Activated T-helper 9 cell treated with anti-CD3 and anti-CD28 coated beads, Interleukin-2, amount 50 U/mL, for 16 hours (primary cell): ENCODE measurements at places on chromosomes 2 and 18.
A peak's percentile ranks its signal among the peaks of the same experiment; 100 is the strongest.

DNA sequence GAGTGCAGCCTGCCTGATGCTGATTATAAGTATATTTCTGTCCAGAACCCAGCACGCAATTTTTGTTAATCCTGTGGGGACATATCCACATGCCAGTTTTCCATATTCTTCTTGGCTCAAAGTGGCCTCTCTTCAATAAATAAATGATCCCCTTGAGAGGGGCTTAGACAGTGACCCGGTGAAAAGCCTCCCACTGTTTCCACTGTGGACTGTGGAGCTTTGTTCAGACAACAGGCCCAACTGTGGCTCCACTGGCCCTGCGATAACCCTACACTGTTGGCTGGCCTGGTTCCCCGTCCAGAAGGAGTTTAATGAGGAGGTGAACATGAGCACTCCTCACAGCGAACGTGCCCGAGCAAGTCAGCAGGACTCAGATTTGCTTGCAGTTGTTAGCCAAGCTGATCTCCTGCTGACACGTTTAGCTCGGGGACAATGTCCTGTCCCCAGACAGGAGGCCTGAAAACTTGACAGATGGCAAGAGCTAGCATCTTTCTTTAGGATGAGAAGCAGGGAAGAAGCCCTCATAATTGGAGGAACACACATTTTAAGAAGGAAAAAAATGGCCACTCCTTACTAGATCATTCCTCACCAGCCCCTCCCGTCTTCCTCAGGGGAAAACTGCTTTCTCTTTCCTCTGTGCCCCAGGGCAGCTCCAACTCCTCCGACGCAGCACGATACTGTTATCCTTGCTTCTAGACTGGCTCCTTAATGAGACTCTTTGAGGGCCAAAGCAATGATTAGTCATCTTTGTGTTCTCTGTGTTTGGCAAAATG lies 20.0 kb upstream of the MTCL1 start:
- no peak for DNase-seq

DNA sequence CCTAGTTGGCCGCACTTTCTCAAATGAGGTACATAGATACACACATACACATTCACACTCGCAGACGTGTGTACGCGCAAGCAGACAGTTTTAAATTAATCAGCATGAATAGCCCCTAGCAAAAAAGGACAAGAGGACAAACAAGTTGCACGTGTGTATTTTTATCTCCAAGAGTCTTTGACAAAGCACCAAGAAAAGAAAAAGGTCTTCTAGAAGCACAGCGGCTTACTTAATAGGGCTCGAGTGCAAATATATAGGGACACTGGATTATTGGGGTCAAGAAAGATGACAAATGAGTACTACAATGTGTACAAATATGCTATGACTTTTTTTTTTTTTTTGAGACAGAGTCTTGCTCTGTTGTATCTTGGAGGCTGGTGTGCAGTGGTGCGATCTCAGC lies 1.7 kb upstream of the BCL2 start:
- DNase-seq, result no peak

DNA sequence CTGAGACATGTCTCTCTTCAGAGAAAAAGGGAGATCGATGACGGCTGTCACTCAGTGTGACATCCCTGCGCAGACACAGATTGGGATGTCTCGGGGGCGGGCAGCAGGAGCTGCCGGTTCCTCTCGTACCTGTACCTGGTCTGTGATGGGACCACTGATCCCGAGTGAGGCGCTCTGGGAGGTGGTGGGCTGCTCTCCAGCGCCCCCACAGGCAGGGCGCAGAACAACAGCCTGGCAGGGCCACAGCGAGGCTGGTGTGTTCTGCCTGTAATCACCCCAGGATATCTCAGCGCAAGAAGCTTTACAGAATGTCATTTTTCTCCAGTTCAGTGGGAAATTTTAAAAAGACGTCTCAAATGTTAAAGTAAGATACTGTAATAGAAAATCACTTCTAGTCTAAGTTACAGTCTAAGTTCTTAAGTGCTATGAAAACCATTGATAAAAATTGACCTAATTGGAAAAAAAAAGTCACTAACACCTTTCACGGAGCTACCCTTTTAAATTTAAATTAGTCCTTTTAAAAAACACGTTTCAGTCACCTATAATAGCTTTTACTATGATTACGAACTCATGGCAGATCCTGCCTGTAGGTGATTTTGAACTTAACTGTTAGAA lies 189.8 kb downstream of the SNTG2 start:
- peak; percentile 28 for DNase-seq

GRCh38 chr2:45330637-45331409 lies 280.2 kb downstream of the SRBD1 start:
- no peak for DNase-seq

GRCh38 chr2:206958261-206958660 lies 18.9 kb downstream of the CPO start:
- DNase-seq, result no peak

DNA sequence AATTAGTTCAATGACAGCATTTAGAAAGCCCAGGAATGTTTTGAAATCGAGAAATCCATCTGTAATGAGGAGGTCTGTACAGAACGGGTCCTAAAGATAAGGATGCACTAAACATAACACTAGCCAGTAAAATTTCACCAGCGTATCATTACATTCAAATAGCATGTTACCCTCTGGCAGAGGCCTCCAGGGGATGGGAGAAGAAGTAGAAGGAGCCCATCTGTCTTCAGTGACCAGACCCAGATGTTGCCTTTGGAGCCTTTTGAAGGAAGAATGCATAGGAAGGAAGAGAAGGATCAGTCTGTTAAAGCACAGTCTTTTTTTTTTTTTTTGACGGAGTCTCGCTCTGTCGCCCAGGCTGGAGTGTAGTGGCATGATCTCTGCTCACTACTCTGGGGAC lies 86.1 kb upstream of the BCL2L11 start:
- DNase-seq, result no peak

DNA sequence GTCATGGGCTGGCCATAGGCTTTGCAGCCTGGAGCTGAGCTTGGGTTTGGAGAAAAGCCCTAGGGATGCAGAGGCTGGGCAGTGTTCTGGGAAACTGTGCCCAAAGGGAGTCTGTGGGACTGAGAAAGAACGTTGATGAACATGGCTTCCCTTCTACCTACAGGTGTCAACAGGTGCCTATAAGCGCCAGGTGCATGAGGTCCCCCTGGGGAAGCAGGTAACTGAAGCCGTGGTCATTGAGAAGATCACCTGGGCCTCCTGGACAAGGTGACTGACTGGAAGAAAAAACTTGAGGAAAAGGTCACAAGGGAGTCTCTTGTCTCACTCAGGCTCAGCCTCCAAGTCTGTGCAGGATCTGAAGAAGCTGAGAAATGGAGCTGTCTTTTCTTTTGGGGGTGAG lies 83.4 kb downstream of the RTN4 start:
- no peak for DNase-seq

DNA sequence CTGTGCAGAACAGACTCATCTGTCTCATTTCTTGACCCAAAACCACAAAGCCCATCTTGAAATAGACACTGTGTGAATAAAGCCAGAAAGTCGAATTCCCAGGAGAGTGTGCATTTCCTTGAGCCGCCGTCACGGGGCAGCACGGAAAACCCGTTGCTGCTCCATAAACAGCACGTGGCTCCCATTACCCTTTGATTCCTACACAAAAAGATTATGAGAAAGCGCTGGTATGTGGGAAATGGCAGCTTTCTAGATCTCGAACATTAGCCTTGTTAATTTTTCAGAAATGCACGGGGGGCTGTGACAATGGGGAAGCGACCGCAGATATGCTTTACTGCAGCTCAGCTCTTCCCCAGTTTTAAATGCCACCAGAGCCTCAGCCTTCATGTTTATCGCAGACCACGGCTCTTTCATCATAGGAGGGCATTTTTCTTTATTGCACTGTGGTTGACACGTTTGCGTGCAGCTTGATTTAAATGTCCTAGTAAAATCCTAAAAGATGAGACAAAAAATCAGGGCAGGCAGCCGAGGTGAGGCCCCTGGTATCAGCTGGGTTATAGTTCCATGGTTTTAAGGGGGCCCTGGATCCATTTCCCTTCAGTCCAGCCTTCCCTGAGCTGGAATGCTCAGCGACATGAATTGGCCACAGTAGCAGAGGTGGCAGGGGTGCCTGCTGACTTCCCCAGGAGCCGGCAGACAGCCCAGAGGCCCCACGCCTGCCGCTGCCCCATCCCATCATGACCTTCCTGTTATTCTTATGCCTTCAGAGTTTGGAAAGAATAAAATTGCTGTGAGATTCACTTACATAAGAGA lies 249.3 kb downstream of the NDUFA10 start:
- DNase-seq, result no peak

DNA sequence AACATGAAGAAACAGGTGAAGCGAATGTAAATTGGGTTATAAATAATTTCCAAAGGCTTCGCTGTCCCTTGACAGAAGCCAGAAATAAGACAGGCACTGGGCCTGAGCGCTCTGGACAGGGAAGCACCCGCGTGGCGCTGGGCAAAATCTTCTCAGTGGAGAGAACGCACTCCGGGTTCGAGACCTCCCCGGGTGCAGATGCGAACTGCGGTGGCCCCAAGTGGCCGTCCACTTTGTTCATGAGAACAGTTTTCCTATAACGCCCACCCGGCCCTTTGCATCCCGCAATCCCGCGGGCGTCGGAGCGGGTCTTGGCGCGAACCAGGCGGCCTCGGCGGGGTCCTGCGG lies 651 bp upstream of the DPYSL5 start:
- no peak for DNase-seq

DNA sequence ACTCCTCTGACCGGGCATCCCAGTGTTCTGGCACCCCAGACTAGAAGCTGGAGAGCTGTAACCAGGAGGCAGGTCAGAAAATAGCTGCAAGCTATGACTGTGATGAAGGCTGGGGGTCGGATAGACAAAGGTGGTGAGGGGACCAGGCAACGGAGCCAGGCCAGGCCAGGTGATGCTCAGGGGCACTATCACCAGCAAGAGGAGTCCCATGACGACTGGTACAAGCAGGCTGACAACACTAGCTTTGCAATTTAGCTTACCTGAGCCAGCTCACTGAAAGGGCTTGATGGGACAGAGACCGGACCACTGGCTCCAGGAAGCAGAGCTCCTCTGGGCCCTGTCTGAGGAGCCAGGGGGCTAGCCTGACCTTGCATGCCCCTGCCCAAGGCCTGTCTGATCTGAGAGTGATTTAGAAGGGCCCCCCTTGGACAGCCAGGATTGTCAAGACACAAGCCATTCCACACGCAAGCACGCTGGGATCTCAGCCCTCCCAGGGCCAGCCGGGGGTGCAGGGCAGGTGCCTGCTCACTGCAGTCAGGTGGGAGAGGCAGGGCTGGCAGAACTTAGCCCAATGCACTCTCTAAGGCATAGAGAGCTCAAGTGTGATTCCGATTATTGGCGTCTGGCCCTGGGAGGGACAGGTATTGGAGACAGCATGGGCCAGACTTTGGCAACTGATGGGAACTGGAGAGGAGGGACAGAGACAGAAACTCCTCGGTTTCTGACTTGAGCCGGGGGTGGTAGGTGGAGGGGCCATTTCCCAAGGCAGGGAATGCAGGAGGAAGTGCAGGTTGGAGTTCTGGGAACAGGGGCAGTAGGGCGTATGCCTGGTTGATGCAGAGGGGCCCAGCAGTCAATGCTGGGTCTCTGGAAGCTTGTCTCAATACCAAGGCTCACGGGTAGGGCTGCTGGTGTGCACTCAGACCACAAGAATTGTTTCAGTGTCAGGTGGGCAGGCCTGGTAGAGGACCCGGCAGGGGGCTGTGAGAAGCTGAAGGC lies 47.7 kb downstream of the MYO7B start:
- DNase-seq, result no peak

GRCh38 chr2:19801367-19802080 lies 100.3 kb downstream of the TTC32 start:
- DNase-seq, result no peak

- no peak for DNase-seq
These were observed 13.2 kb downstream of the ATG16L1 start for GRCh38 chr2:233264667-233265066.

DNA sequence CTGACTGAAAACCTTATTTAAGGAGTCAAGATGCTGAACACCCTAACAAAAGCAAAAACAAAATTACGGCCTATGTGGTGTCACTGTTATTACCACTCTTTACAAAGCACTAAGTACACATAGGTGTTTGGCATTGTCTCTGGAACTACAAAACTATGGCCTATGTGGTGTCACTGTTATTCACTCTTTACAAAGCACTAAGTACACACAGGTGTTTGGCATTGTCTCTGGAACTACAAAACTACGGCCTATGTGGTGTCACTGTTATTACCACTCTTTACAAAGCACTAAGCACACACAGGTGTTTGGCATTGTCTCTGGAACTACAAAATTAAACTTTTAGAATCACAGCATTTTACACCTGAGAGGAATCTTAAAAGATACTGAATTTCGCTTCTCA lies 47.4 kb downstream of the SLC35F5 start:
- no peak for DNase-seq

- no peak for DNase-seq
These were observed 28.3 kb downstream of the DRC1 start for GRCh38 chr2:26429779-26430578.

DNA sequence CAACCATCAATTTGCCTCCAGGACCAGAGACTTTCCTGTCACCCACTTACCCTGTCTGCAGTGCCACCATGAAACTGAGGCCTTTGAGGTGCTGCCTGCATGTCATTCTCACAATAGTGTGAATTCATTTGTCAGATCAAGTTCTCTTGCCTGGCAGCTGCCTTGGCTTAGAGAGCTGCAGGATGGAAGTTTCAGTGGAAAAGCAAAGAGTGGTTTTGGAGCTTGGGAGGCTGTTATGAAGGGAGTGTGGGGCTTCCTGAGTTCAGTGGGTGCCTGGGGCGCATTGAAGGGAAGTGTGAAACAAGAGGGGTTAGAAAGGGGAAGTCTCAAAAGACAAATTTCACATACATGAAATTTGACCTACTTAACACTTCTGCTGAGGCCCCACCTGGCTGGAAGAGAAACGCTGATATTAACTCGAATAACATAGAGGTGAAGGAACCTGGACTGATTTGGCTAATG lies 7.9 kb upstream of the LBH start:
- DNase-seq, result no peak

- DNase-seq, result no peak
These were observed 16.4 kb downstream of the GEMIN6 start for GRCh38 chr2:38794235-38794946.

DNA sequence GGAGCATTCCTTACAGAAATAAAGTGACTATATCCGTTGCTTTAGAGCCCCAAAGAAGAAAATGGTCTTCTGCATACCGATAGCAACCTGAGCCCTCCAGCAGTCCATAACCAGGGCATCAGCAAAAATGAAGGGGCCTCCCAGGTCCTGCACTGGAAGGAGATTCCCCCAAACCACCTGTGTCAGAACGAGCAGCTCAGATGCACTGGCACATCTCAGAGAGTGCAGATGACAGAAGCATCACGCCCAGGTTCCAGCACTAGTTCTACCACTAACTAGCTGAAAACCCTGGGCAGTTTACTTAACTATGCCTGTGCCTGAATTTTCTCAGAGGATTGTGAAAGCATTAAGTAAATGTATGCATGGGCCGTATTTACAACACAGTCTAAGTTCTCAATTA lies 466.7 kb upstream of the MYT1L start:
- no peak for DNase-seq
